ENCODE measurements at places on chromosomes 6 and 20. TPM values are rescaled to one million over a fixed set of nuclear protein-coding genes. Genes with fewer than 3 reads are reported as not detected.

The GRM1 gene
- total RNA-seq: 0.12 TPM

The SS18L1 gene
- 8.6 TPM for total RNA-seq

DNA sequence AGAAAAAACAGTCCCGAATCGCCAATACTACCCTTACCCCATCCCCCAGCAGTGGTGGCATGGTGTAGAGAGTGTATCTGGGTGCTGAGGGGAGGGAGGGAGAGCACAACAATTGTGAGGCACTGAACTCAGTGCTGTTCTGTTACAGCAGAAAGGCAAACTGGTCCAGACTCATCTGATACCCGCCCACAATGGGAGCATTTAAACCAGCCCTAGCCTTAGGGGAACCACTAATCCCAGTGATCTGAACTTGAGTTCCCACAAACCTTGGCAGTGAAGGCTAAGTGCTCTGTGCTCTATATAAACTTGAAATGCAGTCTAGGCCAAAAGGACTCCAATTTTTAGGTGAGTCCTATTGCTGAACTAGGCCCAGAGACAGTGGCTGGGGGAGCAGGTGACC, 666.4 kb upstream of the PTCHD4 start:
- DNase-seq: no peak

DNA sequence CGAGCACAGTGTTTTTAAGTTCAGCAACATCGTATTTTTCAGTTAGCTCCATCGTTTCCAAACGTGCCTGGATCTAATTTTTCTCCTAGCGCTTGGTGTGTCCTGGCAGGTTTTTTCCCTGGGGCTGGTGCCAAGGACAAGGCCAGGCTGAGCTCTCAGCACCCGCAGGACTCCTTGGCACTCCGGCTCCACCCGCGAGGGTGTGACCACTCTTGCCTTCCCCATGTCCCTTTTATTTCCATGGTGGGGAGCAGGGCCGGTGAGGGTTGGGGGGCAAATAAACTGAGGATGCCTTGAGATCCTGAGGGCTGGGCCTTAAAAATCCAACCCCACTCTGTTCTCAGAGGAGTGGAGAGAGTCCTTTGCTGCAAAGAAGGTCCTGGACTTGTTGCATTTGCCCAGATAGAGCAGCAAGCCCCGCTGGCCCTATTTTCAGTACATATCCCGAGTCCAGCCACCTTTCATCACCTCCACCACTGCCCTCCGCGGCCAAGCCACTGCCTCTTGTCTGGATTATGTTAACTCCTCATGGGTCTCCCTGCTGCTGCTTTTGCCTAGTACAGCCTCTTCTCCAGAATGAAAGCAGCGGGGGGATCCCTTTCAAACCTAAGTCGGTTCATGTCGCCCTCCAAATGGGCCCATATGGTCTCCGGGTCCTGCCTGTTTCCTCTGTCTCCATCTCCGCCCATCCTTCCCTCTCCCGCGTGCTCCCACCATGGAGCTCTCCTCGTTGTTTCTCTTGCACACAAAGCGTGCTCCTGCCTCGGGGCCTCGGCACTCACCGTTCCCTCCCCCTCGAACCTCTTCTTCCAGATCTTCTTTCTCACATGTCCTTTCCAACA, 4.5 kb upstream of the RAB44 start:
- DNase-seq: no peak

- DNase-seq: no peak
Observed at GRCh38 chr6:128899341-128900050, 16.6 kb downstream of the LAMA2 start.

DNA sequence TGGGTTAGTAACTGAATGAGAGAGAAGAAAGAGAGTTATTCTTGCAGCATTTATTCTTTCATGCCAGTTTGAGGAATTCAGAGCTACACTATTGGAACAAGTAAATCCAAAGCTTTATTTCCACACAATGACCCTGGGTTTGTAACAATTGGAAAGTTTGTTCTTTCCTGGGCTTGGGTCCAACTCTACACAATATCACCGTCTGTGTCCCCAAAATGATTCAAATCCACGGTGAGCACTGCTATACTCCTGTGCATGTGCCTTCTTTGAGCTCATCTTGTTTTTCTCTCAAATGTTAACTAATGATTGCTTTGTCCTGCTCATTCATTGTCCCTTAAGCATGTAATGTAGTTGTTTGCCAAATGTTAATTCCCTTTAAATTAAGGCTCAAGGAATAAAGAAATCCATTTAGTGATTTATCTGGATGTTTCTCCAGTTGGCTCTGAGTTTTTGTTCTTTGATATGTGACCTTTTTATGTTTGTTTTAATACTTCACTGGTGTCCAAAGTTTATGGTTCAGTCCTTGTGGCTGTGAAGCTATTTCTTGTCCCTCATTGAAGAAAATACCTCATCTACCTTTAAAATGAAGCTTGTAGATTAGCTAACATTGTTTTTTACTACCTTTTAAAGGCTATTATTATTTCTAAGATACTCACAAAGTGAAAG, 20.5 kb upstream of the CRISP3 start:
- DNase-seq: no peak

DNA sequence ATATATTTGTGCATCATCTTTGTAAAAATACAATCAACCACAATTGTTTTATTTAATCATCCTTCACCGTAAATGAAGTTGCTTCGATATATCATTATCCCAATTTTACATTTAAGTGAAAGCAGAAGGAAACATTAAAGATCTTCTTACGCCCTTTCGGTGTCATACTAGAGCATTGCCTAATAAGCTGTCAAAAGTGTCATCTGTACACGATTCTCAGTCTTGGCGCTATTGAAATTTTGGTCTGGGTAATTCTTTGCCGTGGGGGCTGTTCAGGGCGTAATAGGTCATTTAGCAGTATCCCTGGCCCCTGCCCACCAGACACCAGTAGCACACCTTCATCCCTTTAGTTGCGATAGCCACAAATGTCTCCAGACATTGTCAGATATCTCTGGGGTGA, 40.4 kb upstream of the TMEM170B start:
- no peak for DNase-seq
